ENCODE measurements at places on chromosomes 11 and 22.

DNA sequence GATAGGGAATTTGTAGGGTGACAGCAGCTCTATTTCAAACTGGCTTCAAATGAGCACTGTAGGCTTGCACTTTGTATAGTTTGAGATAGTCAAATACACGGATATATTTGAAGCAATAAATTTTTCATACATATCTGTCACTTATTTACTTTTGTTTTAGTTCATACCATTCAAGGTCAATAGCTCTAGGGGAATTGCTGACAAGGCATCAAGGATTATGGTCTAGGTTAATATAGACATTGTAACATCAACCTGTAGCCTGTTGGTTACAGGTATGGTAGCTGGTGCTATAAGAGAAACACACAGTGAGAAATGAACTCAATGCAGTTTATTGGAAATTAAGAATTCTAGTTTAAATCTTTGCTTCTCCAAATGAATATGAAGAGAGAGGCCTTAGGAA, 267.6 kb downstream of the SOX6 start:
- no peak for DNase-seq

- no peak for DNase-seq
Observed at GRCh38 chr11:29173660-29174062, 843.2 kb downstream of the KCNA4 start.

DNA sequence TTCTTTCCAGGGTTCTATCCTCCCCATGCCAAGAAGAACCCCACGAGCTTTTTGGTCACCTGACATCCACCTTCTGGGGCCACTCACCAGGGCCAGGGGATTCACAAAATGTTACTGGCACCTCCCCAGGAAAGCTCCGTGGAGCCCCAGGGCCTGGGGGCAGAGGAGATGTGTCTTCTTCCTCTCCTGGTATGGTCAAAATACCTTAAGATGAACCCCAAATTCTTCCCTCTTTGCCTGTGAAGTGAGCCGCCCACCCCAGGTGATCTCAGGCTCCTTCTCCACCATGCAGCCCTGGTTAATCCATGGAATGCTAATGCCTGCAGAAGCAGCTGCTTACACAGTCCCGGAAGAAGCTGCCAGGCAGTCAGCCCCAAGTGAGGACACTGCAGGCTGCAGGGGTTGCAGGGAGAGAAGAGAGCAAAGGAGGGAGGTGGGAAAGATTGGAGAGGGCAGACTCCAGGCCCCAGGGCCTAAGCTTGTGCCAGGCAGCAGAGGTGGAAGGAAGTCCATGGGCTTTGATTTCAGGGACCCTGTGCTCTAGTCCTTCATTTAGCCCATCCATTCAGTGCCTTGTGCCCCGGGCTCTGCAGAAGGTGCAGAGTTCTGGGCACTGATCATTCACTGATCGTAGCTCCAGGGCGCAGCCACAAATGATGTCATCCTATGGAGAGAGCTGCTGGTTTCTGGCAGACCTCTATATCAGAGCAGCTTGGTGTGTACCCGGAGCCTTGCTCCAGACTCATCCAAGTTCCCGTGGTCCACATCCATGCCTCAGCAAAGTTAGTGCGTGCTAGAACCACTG, 127.9 kb upstream of the NECTIN1 start:
- no peak for DNase-seq

GRCh38 chr11:11351042-11351586, 1.9 kb downstream of the CSNK2A3 start:
- DNase-seq, result no peak

- DNase-seq, result no peak
Observed at GRCh38 chr22:50034126-50035081, 21.8 kb upstream of the IL17REL start.

DNA sequence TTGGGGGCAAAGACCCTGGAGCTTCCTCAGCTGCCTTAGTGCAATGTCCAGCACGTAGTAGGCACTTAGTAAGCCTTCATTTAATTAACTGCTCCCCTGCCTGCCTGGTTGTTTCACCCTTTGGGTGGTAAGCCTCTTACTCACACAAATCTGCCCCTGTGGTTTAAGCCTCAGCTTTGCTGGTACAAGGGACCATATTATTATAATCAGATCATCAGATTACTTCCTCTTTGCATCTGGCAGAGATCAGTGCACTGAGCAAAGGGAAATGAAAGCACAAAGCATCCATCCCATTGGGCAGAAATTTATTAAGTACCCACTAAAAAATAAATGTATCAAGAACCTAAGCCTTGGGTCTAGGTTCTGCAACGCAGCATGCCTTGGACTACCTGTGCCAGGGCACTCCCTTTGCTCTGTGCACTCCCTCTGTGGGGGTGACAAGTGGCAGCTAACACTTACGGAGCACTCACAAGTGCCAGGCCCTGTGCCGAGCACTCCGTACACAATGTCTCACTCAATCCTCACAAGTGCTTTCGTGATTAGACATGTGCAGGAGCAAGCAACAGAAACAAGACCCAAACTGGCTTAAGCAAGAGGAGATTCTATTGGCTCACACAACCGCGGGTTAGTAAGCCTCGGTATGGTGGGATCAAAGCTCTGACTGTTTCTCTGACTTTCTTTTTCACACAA, 34.9 kb upstream of the DAGLA start:
- DNase-seq, result peak; percentile 49

GRCh38 chr11:123253911-123254310, 58.9 kb upstream of the CLMP start:
- DNase-seq, result no peak

DNA sequence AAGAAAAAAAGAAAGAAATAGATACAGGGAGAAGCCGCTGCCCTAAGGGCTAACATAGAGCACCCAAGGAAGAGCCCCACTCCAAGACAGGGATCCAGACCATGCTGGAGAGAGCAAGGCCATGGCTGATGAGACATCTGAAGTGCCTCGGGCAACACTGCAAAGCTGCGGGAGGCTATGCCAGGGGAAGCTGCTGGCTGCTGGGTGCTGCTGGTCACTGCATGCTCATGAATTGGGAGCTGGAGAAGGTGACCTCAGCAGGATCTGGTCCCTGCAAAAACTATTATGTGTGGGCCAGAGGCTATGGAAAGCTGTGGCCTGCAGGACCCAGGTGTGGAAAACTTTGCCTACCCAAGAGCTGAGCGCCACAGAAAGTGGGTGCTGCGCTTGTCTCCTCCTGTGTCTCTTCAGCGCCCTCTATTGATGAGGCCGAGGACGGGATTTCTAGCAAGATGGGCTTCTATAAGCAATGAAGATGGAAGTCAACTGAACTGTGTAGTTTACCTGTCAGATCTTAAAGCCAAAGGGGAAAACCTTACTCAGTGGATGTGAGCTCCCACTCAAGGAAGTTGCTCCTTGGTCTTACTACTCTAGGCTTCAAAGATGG, 17.3 kb upstream of the SLC29A2 start:
- DNase-seq, result peak; percentile 75

GRCh38 chr11:130100381-130101095, 30.8 kb downstream of the APLP2 start:
- no peak for DNase-seq

GRCh38 chr22:36702842-36703215, 723 bp downstream of the CACNG2 start:
- DNase-seq, result no peak

- no peak for DNase-seq
Observed at GRCh38 chr22:38074181-38075104, 9.5 kb downstream of the SLC16A8 start.

DNA sequence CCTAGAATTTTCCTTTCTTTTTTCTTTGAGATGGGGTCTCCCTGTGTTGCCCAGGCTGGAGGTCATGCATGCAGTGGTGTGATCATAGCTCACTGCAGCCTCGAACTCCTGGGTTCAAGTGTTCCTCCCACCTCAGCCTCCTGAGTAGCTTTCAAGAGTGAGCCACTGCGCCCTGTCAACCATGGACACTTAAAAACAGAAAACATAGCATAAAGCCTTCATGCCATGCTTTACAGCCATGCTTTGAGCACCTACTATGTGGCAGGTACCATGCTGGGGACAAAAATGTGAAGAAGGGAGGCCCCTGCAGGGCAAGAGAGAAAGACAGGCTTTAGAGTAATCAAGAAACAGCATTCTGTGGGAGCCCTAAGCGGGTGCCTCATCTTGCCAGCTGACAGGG, 13.7 kb upstream of the GNB1L start:
- DNase-seq, result no peak

DNA sequence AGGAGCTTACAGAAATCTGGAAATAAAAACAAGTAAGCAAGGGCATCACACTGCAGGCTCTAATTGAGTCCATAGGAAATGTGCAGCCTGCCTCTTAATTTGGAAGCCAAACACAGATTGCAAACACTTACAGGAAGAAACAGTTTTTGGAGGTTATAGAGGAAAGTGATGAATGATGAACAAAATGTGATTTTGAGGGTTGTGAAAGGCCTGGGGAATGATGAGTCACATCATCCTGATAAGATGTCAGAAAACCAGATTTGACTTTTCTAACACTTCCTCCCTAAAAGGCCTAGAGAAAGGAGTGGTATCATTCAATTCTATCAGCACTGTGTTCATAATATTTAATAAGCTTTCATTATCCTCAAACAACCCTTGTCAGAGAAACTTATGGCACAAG, 96.6 kb upstream of the POU2AF2 start:
- peak; percentile 66 for DNase-seq

- DNase-seq, result no peak
Observed at GRCh38 chr22:28146401-28147314, 227.6 kb upstream of the PITPNB start.

GRCh38 chr22:45229181-45229580, 11.5 kb downstream of the KIAA0930 start:
- DNase-seq, result no peak

DNA sequence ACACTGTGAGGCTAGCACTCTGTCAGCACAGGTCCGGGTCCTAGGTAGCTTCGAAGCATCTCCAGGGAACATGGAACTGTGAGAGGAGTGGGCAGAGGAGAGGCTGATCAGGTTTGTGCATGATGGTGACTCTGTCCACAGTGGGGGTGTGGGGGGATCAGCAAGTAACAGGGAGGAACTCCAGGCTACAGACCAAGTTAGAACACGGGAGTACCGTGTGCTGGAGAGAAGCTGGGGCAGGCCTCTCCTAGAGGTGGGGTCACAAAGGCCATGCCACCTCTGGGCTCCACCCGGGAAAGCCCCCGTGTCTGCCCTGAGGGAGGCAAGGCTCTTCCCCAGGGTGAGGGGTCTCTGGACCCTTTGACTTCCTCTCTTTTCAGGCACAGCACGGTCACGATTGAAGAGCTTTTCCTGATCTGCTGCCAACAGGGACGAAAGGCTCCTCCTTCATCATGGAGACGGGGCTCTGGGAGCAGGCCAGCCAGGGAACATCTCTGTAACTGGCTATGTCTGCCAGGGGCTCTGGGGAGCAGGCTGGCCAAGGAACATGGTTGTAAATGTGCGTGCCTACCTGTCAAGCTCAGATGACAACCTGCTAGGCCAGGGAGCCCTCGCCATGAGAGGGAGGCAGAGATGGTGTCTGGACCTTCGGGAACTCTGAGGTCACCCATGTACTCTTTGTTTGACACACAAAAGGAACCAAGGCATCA, 1476.1 kb downstream of the BRD1 start:
- no peak for DNase-seq

DNA sequence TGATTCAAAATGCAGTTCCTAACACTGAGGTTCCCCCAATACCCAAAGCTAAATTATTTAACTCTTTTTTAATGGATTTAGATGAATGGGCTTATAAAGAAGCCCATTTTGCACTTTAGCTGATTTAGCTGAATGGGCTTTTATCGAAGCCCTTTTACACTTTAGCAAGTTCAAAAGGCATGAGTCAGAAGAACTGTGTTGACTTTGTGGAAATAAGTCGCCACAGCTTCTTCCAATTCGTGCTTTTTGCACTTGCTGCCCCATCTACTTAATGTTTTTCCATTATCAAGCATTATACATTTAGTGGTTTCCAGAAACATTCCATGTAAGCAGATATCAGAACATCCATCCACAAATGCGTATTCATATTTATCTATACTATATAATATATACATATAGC, 20.5 kb upstream of the GRIA4 start:
- no peak for DNase-seq

DNA sequence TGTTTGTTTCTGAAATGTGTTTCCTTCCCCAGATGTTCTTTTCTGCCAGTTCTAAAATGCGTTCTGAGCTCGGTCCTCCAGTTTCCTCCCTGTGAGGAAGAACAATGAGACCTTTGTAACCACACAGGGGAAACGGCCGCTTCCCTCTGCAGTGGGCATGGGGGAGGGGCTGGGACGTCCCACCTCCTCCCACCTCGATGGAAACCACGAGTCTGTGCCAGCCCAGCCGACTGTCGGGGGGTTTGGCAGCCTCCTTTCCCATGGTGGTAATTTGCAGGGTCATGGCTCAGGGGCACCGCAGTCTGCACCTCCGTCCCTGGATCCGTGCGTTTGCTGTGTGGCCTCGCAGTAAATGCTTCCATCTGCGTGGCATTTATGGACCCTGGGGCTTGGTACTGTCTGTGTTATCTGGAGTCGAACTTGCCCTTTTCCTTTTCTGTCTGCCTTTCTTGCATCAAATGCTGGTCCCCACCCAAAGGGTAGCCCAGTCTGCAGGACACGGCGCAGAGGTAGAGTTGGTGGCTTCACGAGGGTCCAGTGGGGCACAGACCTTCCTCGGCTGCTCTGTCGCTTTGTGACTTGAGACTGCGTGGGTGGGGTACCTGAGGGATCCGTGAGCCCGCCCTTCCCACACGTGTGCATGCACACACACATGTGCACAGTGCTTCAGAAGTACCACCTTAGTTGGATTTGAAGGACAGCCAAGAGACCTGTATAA, 16.1 kb downstream of the LRP5 start:
- peak; percentile 12 for DNase-seq

- no peak for DNase-seq
Observed at GRCh38 chr11:126956635-126957034, 43.9 kb downstream of the KIRREL3 start.

GRCh38 chr11:121533601-121534000, 80.8 kb upstream of the SORL1-AS1 start:
- no peak for DNase-seq

GRCh38 chr11:69040581-69041260, 8.0 kb upstream of the TPCN2 start:
- DNase-seq, result peak; percentile 63

DNA sequence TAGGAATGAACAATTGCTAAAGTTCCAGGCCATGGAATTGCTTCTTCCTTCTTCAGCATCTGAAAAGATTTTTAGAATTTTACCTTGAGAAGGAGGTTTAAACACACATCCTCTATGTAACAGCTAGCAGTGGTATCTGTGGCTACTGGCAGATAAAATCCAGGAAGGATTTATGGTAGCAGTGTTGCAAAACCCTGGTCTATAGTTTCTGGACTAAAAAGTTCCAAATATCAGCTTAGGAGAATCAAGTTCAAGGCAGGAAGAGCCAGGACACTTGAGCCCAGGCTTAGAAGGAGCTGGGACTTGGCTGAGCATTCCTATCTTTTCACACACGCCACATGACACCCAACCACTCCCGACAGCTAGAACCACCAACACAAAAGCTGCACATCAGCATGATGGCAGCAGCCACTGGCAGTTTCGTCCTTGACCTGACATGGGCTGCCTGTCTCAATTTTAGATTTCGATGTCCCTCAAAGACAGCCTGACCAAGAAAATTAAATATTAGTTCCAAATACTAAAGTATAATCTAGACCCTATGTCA, 14.1 kb downstream of the LARGE2 start:
- no peak for DNase-seq

- peak; percentile 81 for DNase-seq
Observed at GRCh38 chr11:117092951-117093590, 5.2 kb downstream of the SIK3 start.
